Activated T-helper 1 cell treated with anti-CD3 and anti-CD28 coated beads, Interleukin-2, amount 50 U/mL, for 16 hours (primary cell): ENCODE measurements at places on chromosomes 1 and 21.

DNA sequence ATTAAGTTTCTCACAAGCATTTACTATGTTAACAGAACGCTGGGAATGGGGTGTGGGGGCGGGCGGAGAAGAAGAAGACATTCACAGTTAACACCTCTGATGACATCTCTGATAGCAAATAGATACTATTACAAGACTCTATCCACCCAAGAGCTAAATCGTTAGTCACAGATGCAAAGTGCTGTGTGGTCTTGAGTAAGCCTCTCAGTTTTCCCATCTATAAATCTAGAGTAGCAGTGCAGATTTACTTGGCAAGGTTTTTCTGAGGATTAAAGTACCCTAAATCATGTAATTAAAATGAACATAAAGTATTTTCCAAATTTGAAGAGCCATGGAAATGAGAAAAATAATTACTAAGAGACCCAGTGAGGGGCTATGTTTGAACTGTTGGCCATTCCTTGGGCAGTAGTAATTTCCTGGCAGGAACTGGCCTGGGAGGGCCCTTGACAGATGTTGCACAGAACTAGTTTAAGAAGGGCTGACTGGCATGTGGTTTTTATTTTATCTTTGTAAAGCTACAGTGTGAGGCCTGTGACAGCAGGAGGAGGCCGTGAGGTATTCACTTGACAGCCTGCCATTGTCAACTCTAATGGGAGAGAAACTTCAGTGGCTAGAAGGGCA, 58.7 kb upstream of the APOBEC4 start:
- DNase-seq, result no peak

GRCh38 chr1:20634594-20635084, 1.4 kb downstream of the PINK1 start:
- no peak for DNase-seq

- DNase-seq, result no peak
Measured at GRCh38 chr1:4734791-4735190, 80.4 kb downstream of the AJAP1 start.

- no peak for DNase-seq
Measured at GRCh38 chr1:172154551-172154950, 265.9 kb upstream of the C1orf105 start.

- DNase-seq, result no peak
Measured at GRCh38 chr1:24594328-24594598, 38.4 kb downstream of the NCMAP start.

- DNase-seq, result no peak
Measured at GRCh38 chr1:215263636-215264035, 181.1 kb downstream of the KCNK2 start.

GRCh38 chr1:159430985-159431384, 1.0 kb upstream of the OR10J4 start:
- DNase-seq, result no peak

DNA sequence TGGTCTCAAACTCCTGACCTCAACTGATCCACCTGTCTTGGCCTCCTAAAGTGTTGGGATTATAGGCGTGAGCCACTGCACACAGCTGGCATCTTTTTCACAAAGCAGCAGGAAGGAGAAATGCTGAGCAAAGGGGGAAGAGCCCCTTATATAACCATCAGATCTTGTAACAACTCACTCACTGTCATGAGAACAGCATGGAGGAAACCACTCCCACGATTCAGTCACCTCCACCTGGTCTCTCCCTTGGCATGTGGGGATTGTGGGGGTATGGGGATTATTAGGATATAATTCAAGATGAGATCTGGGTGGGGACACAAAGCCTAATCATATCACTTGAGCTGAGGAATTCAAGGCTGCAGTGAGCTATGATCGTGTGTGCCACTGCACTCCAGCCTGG, 3.0 kb upstream of the MFSD2A start:
- DNase-seq, result no peak

GRCh38 chr1:20974951-20975350, 187.8 kb upstream of the HP1BP3 start:
- no peak for DNase-seq

DNA sequence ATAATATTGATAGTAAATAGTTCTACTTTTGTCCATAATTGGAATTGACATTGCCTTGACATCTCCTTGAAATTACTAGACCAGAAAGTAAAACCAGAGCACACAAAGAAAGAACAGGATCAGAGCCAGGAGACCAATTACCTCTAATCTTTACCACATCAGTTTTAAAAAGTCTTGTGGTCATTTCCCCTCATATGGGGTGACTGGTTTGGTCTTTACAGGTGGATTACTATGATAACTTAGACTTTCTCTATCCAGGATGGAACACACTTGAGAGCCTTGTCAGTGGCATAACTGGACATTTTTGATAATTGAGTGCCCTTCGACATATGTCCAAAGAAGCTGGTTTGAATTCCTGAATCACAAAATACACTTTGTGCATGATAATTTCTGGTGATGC, 1148.1 kb upstream of the NCAM2 start:
- no peak for DNase-seq

DNA sequence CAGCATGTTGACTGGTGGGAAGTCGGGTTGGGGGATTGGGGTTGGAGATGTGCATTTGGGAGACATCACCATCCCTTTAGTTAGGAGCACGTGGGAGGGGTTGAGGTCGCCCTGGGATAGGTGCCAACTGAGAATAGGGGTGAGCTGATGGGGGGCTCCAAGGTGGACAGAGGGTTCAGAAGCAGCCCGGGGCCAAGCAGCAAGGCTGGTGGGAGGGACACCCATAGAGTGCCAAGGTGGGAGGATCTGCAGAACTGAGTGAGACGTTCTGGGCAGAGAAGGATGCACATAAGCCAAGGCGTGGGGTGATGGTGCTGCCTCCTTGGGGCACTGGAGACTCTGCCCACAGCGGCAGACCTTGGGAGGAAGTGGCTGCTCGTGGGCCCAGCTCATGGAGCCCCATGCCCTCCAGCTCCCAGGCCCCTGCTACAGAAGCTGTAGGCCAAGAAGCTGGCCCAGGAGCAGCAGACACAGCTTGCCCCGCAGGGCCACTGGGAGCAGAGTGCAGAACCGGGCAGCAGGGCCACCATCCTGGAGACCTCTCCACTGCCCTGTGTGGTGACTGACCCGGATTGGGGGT, 31.4 kb upstream of the PKP1 start:
- DNase-seq, result no peak

DNA sequence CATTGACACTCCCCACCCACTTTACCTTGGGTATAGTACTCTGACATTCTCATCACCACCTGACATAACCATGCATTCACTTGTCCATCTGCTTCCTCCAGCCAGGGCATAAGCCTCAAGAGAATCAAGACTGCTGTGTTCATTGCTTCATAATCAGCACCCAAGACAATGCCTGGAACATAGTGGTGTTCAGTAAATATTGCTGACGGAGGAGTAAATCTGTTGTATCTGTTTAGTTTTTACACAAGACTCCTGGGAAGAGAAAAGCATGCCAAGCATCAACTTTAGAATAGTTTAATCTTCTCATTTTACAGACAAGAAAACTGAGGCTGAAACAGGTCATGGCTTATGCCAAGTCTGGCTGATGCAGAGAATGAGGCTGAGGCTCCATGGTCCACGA, 173.9 kb upstream of the DUSP10 start:
- DNase-seq, result no peak

GRCh38 chr1:168340781-168341482, 60.3 kb downstream of the TBX19 start:
- DNase-seq, result no peak

GRCh38 chr1:196450143-196451095, 157.8 kb downstream of the KCNT2 start:
- no peak for DNase-seq

DNA sequence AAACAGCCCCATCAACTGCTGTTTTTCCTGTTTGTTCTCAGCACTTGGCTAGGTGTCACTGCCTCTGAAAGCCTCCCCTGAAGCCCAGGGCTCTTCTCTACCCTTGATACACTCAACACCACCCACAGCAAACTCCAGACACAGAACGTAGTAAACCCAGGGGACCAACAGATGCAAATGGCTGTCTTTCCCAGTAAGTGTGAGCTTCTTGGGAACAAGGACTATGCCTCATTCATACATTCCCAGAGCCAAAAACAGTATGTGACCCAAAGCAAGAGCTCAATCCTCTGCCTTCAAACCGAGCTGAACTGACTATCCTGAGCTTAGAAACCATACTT, 4.4 kb downstream of the LBR start:
- DNase-seq, result no peak

GRCh38 chr1:64171246-64171645, 32.2 kb upstream of the UBE2U start:
- no peak for DNase-seq

DNA sequence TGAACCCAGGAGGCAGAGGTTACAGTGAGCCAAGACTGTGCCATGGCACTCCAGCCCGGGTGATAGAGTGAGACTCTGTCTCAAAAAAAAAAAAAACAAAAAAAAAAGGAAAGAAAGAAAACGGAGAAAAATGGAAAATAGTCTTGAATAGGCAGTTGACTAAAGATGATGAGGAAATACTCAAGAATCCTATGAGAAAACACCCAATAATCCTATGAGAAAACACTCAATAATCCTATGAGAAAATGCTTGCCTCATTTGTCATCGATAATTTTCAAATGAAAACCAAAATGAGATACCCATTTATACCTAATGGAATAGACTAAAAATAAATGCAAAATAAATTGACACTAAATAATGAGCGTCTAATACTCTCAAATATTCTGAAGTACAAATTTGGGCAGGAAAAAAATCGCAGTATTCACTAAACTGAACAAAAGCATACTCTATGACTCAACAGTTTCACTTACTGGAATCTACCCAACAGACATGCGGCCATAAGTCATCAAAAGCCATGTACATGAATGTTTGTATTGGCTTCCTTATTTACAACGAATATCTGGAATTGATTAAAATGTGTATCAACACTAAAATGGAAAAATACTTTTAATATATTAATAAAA, 733.9 kb upstream of the CHRM3 start:
- no peak for DNase-seq

DNA sequence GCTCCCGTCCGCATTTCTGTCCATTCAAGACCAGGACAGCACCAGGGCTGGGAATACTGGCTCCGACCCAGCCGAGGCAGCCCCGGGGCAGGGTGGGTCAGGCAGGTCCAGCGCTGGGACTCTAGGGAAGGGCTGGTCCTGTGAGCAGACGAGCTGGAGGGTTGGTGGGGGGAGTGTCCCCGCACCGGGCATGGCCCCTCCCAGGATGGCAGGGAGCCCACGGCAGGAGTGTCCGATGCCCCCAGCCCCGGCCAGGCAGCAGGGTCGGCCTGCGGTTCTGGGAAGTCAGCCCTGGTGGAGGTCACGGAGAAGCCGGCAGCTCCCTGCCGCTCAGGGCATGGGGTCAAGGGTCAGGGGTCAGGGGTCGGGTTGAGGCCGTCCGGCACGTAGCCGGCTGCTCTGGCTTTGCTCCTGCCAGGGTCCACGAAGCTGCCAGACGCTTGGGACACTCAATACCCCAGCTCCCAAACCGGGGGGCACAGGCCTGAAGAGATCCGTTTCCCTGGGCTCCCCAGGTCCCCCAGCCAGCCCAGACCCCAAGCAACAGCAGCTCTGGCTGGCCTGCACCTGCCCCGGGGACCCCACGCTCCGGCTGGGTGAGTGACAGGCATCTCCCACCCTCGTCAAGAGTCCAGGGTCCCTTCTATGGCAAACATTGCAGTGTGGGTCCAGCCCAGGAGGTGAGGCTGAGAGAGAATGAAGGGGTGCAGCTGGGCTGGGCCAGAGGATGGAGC, 6.7 kb downstream of the C1QTNF12 start:
- DNase-seq, result no peak

- DNase-seq, result no peak
Measured at GRCh38 chr1:154837034-154837671, 32.9 kb downstream of the KCNN3 start.

- DNase-seq, result no peak
Measured at GRCh38 chr1:46203738-46204405, 738 bp downstream of the LURAP1 start.

GRCh38 chr1:246597340-246597739, 31.1 kb downstream of the CNST start:
- no peak for DNase-seq

GRCh38 chr1:66685670-66686069, 66.6 kb upstream of the DYNLT5 start:
- DNase-seq, result no peak

DNA sequence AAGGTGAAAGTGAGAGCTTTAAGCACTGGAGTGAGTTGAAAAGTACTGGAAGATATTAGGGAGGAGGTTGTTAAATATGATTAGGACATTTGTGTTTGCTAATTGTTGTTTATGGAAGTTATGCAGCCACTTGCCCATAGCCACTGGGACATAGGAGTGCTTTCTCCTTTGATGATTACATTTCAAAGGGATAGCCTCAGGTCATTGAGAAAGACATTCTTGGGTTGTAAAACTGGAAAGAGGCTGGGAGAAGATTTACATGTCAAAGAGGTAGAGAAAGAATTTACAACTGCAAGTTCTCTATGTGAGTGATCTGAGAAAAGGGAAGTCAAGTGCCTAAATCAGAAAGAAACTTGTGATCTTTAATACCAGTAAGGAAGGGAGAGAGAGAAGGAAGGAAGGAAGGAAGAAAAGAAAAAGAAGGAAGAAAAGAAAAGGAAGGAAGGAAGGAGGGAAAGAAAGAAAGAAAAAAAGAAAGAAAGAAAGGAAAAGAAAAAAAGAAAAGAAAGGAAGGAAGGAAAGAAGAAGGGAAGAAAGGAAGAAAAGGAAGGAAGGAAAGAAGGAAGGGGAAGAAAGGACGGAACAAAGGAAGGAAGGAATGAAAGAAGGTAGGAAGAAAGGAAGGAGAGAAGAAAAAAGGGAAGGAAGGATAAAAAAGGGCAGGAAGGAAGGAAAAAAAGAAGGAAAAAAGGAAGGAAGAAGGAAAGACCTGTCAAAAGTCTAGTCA, 284.6 kb upstream of the DPYD start:
- DNase-seq, result no peak

GRCh38 chr1:183908079-183908478, 103.2 kb downstream of the RGL1 start:
- DNase-seq, result no peak

GRCh38 chr1:53122961-53123413, 19.5 kb downstream of the SLC1A7 start:
- no peak for DNase-seq

DNA sequence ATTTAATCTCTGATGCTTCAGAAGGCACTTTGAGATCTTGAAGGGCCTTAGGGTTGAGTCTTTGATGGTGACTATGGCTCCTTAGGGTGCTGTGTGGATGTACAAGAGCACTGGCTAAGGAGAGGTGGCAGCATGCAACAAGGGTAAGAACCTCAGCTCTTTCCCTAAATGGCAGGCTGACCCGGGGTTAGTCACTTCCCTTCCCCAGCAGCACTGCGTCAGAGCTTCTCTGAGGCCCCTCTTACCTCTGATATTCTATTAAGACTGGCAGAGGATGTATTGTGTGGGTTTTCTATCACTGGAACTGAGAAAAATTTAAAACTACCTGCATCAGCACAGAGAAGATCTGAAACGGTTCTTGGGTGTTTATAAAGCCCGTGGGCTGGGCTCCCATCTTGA, 11.8 kb downstream of the C1orf116 start:
- no peak for DNase-seq

DNA sequence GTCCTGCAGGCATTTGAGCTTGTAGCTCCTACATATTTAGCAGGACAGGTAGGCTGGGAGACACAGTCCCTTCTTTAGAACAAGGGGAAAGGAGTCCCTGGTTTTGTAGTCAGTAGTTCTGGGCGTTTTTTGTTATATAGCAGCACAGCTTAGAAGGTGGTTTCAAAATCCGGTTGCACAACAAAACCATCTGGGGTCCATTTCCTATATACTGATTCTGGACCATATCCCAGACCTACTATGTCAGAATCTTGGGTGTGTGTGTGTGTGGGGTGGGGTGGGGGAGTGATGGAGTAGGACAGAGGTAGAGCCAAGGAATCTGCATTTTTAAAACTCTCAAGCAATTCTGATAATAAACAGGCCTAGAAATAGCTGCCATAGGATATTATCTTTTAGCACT, 21.6 kb downstream of the METTL13 start:
- no peak for DNase-seq
